ENCODE measurements at places on chromosomes 11 and 22. TPM values are rescaled to one million over a fixed set of nuclear protein-coding genes. Genes with fewer than 3 reads are reported as not detected.

The GGTLC2 gene
- total RNA-seq: not detected

The POLD3 gene
- 13.5 TPM for total RNA-seq

The APOL5 gene
- not detected for total RNA-seq

The KCNK4 gene
- 0.98 TPM for total RNA-seq

The DGAT2 gene
- 26.0 TPM for total RNA-seq

The OR56A4 gene
- total RNA-seq: not detected

The SLC22A8 gene
- total RNA-seq: not detected

The NXPE4 gene
- not detected for total RNA-seq

The PRR33 gene
- total RNA-seq: not detected

The TMEM191C gene
- total RNA-seq: 8.3 TPM

The SYCE3 gene
- not detected for total RNA-seq

The RNF121 gene
- total RNA-seq: 21.1 TPM

The PGA5 gene
- not detected for total RNA-seq
